ENCODE measurements at places on chromosomes 16 and 17. TPM values are rescaled to one million over a fixed set of nuclear protein-coding genes. Genes with fewer than 3 reads are reported as not detected.

Gene CD300LB
- not detected for total RNA-seq

Gene TEKT1
- 0.03 TPM for total RNA-seq

Gene GPR139
- not detected for total RNA-seq

Gene KCNG4
- total RNA-seq = not detected

Gene SPEM2
- total RNA-seq = not detected

Gene OSBPL7
- total RNA-seq = 6.4 TPM

Gene ZNF646
- 13.3 TPM for total RNA-seq

Gene SEZ6L2
- 13.8 TPM for total RNA-seq

Gene RBBP6
- total RNA-seq = 23.6 TPM

Gene ASPHD1
- total RNA-seq = 3.7 TPM

Gene TUBG2
- 0.92 TPM for total RNA-seq

Gene KRTAP9-8
- total RNA-seq = not detected

Gene NDRG4
- total RNA-seq = 6.9 TPM

Gene RGS9
- 11.2 TPM for total RNA-seq

Gene ITGAX
- total RNA-seq = 0.09 TPM

Gene KRT33A
- not detected for total RNA-seq
